ENCODE measurements at places on chromosomes 11 and 22. TPM values are rescaled to one million over a fixed set of nuclear protein-coding genes. Genes with fewer than 3 reads are reported as not detected.

Gene TMEM121B
- total RNA-seq: 0.36 TPM

Gene ZBTB3
- 6.3 TPM for total RNA-seq

Gene NLRP14
- 0.08 TPM for total RNA-seq

Gene OR1S2
- total RNA-seq: not detected

Gene PRG2
- 0.54 TPM for total RNA-seq

Gene RIMBP3C
- total RNA-seq: 0.06 TPM

Gene SCUBE2
- not detected for total RNA-seq

Gene NOX4
- total RNA-seq: not detected

Gene APIP
- total RNA-seq: 38.3 TPM

Gene SSRP1
- 318 TPM for total RNA-seq

Gene LRRN4CL
- 0.21 TPM for total RNA-seq

Gene SDHAF2
- 41.7 TPM for total RNA-seq

Gene YAP1
- total RNA-seq: 0.06 TPM

Gene PACSIN3
- total RNA-seq: 6.8 TPM

Gene MYRF
- total RNA-seq: 0.68 TPM
